CD4-positive, alpha-beta T cell treated with Interleukin-10 for 1 hour (primary cell): ENCODE measurements at places on chromosomes 13 and 19.
A peak's percentile ranks its signal among the peaks of the same experiment; 100 is the strongest.

DNA sequence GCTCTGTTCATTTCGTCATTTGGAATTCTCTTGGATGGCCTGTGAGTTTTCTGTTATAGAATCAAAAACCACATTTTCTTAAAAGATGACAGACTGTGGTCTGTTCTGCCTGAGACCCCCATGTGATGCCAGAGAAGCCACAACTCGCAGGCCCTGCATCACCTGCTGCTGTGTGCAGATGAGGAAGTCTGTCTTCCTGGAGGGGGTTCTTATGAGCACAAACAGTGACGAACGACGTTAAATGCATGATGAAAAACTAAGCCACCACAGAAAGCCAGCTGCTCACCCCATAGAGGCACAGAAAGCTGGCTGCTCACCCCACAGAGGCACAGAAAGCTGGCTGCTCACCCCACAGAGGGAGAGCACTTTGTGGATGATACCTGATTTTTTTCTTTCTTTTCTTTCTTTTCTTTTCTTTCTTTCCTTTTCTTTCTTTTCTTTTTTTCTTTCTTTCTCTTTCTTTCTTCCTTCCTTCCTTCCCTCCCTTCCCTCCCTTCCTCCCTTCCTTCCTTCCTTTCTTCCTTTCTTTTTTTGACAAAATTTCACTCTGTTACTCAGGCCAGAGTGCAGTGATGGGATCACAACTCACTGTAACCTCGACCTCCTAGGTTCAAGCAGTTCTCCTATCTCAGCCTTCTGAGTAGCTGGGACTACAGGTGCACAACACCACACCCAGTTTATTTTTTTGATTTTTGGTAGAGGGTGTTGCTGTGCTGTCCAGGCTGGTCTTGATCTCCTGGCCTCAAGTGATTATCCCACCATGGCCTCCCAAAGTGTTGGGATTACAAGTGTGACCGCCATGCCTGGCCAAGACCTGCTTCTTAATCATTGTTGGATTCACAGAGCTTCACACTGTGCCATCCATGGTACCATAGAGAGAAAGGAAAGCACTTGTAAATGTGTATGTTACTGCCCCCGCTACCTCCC, 1191.4 kb downstream of the UQCRFS1 start:
- DNase-seq, result no peak

- DNase-seq, result peak; percentile 81
These were observed 3.7 kb upstream of the FCER2 start for GRCh38 chr19:7705387-7706187.

DNA sequence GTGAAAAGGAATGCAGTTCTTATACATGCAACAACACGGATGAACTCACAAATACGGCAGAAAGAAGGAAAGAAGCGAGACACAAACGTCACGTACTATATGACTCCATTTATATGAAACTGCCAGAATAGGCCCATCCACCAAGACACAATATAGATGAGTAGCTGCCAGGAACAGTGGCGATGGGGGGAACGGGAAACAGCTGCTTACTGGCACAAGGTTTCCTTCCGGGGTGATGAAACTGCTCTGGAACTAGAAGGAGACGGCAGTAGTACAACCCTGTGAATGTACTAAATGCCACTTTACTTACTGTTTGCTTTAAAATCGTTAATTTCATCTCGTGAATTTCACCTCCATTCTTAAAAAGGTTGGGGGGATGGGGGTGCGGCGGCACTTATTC, 28.9 kb downstream of the MLLT1 start:
- no peak for DNase-seq

DNA sequence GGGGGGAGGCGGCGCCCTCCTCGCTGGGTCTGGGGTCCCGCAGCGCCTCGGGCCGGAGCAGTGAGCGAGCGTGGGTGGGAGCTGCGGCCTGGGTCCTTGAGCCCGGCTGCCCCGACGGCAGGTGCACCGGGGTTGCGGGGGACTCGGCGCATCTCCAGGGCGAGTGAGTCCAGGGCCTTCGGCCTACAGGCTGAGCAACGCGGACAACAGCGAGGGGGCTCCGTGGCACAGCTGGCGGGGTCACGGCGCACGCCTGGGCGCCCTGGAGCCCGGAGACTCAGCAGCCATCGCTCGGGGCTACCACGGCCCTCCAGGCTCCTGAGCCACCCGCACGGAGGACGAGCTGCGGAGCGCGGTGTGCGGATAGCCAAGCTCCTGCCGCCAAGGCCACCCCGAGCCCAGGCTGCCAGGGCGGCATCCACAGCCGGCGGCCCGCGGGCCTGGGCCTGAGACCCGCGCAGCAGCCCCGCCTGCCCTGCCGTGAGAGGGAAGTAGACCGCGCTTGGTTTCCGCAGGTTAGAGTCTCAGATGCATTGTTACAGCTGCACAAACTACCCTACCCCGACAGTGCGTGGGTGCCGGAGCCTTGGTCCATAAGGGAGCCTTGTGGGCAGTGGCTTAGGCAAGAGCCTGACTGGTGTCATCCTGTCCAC, 253.9 kb upstream of the SGCG start:
- no peak for DNase-seq

GRCh38 chr19:948842-949496, 23.1 kb downstream of the ARID3A start:
- no peak for DNase-seq

GRCh38 chr13:36986462-36987240, 12.5 kb downstream of the ALG5 start:
- no peak for DNase-seq

DNA sequence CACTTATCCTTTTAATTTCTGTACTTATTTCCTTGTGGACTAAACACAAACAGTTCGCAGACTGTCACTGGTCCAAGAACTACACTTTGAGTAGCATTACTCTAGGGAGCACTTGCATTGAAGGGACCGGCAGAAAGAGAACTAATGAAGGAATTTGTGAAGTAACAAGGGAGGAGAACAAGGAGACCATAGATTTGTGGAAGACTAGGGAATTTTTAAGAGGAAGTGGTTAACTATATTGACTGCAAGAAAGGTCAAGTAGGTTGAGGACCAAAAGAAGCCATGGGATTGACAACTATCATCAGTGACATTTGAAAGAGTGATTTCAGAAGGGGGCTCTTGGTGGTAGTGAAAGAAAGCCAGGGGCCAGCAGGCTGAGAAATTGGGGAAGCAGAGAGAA, 4.0 kb upstream of the RB1 start:
- no peak for DNase-seq

GRCh38 chr13:35990196-35990595, 141.0 kb downstream of the DCLK1 start:
- DNase-seq, result no peak

GRCh38 chr19:29881386-29881785, 60.7 kb upstream of the URI1 start:
- DNase-seq, result no peak

DNA sequence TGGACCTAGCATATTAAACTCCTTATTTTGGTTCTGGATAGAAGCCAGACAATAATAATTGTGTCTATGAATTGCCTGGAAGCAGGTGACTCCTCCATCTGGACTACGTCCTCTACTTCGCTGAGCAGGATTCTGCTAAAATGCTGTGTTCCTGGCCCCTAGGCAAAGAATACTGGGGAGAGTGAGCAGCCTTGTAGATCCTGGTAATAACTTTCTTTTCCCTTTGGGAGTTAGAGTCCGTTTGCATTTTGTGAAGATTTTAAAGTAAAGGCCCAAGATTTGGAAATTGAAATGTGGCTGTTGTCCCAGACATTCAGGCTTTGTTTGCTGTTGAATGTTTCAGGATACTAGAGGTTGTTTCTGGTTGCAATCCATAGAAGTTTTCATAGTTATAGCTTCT, 511.9 kb upstream of the KLF12 start:
- DNase-seq, result no peak

DNA sequence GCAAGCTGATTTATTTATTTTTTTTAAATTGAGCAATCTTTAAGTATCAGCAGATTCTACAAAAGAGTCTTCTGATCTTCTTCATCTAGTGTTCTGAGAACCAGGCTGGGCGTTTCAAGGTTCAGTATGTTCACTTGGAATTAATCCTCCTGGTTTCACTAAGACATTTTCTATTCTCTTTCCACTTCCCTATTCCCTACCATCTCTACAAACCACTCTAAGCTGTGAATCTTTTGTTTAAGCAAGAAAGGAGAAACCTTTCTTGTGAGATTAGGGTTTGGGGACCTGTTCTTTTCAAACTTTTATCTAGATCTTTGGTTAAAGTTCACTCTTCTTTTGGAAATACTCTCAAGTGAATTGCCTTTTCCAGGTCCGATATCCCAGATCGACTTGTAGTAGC, 59.3 kb downstream of the URI1 start:
- DNase-seq, result no peak

- no peak for DNase-seq
These were observed 632.1 kb downstream of the DIAPH3 start for GRCh38 chr13:59531571-59532091.

DNA sequence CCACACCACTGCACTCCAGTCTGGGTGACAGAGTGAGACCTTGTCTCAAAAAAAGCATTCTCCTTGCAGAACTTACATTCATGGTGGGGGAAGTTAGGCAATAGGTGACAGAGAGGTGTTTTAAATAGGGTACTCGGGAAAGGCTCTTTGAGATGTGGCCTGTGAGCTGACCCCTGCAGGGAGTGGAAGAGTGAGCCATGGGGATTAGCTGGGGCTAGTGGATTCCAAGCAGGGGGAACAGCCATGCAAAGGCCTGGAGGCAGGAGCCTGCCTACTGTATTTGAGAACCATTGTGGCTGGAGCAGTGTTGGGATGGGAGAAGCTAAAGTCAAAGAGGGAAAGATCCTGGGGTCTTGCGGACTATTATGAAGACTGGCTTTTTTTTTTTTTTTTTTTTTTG, 3.9 kb upstream of the DMKN start:
- DNase-seq, result no peak

DNA sequence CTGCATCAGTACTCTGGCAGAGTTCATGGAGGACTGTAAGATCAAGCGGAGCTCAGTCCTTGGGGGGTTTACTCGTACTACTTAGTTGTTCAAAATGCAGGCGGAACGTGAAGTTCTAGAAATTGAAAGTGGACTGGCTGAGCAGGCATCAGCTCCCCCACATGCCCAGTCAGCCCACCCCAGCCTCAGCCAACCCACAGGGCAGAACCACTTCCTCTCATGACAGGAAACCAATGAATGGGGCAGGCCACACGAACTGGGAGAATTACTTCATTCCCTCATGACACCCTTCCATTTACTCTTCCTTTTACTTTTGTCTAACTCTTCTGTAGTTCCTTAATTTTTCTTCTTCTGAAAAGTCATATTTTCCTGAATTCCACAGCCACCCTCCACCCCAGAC, 71.9 kb downstream of the FLT1 start:
- DNase-seq, result peak; percentile 23

DNA sequence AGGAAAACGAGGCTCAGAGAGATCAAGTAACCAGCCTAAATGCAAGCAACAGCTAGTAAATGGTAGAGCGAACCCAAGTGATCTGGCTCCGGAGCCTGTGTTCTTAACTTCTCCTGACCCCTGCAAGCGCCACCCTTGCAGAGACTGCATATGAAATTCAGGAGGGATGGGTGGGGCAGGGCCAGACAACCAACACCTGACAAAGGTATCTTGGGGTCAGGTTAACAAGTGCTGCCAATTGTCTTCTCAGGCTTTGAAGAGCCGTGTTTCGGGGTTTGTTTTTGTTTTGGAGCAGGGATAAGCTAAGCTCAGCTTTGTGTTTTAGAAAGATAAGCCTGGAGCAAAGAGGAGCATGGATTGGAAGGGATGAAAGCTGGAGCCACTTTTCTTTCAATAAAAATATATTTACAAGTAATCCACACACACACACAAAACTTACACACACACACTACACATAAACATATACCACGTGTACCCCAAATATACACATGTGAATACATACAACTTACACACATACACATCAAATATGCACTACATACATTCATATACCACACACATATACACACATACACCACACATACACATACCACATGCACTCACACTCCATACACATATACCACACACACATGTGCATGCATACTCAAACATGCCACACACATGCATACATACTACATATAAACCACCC, 722.0 kb downstream of the DIAPH3 start:
- DNase-seq, result no peak

DNA sequence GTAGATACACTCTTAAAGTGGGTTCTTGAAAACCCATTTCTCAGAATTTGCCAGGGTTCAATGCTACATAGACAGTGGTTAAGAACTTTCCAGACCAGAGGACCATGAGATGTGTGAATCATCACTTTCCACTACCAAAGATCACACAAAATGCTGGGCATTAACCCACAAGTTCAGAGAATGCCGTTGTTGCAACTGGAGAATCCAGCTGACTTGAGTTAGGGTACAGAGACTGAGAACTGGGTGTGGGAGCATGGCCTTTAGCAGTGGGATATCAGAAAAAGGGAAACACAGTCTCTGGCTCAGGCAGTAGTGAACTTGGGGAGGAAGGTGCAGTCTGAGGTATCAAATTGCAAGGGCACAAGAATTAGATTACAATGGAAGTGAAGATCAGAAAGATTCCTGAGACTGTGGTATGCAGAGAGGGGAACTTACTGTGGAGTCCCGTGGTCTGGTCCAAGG, 51.5 kb upstream of the WDFY2 start:
- no peak for DNase-seq

DNA sequence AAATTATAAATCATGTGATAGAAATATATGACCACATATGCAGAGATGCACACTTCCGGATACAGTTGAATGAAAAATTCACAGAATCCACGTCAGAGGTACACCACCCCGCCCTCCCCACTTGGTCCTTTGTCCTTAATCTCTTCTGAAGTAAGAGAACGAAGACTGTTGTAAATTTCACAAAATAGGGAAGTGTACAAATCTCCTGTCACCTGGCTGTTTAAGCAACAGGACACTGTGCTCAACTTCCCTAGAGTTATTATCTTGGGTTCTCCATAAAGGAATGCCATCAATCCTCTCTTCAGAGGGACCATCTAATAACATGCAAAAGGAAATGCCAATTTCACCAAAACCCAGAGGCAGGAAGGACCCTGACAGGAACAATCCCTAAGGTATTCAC, 10.5 kb upstream of the CEACAM6 start:
- DNase-seq, result no peak

DNA sequence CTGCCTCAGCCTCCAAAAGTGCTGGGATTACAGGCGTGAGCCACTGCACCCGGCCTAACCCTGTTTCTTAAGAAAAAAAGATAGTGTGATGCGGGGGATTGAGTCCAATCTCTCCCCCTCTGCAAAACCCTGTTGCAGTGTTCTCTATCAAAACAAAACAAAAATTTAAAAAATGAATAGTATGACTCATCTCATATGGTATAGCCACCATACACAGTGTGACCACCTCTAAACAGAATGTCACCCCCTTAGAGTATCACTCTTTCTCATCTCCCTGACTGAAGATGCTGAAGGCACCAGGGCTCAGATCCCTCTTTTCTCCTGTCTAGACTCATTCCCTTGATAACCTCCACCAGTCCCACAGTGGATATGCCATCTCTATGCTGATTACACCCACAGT, 6.8 kb upstream of the ERF start:
- DNase-seq, result no peak

GRCh38 chr19:55672418-55672817, 2.6 kb upstream of the EPN1 start:
- no peak for DNase-seq

GRCh38 chr13:110726726-110727125, 13.2 kb downstream of the ING1 start:
- DNase-seq, result peak; percentile 65
